Fibroblast of the aortic adventitia (primary cell): ENCODE measurements at places on chromosomes 2 and 18. TPM values are rescaled to one million over a fixed set of nuclear protein-coding genes. Genes with fewer than 3 reads are reported as not detected.

Gene RAMP1
- 3.1 and 3.4 TPM in 2 replicates for total RNA-seq

Gene ITGB1BP1
- 34.8 and 80.9 TPM in 2 replicates for total RNA-seq

Gene WBP1
- total RNA-seq: 24.4 and 27.6 TPM in 2 replicates

Gene SPEG
- 22.7 and 36.1 TPM in 2 replicates for total RNA-seq

Gene CCDC138
- total RNA-seq: 4.5 and 8.5 TPM in 2 replicates

Gene SEMA4F
- total RNA-seq: 2.8 and 3.6 TPM in 2 replicates

Gene STON1
- total RNA-seq: 24.6 and 79.9 TPM in 2 replicates

Gene KCNIP3
- 0.25 and 2.9 TPM in 2 replicates for total RNA-seq

Gene NCKAP5
- total RNA-seq: 1.7 and 4.4 TPM in 2 replicates
